ENCODE measurements at places on chromosomes 7 and 10. TPM values are rescaled to one million over a fixed set of nuclear protein-coding genes. Genes with fewer than 3 reads are reported as not detected.

- H3K4me3 ChIP-seq = no peak overlapping the region
- H3K27ac ChIP-seq = no peak overlapping the region
- DNase-seq = no peak
- no peaks in the 10 kb centered on the region for H3K4me1 ChIP-seq
- H3K27me3 ChIP-seq = no peaks in the 10 kb centered on the region
Measured at GRCh38 chr7:106313456-106313901, 28.7 kb upstream of the NAMPT start.

DNA sequence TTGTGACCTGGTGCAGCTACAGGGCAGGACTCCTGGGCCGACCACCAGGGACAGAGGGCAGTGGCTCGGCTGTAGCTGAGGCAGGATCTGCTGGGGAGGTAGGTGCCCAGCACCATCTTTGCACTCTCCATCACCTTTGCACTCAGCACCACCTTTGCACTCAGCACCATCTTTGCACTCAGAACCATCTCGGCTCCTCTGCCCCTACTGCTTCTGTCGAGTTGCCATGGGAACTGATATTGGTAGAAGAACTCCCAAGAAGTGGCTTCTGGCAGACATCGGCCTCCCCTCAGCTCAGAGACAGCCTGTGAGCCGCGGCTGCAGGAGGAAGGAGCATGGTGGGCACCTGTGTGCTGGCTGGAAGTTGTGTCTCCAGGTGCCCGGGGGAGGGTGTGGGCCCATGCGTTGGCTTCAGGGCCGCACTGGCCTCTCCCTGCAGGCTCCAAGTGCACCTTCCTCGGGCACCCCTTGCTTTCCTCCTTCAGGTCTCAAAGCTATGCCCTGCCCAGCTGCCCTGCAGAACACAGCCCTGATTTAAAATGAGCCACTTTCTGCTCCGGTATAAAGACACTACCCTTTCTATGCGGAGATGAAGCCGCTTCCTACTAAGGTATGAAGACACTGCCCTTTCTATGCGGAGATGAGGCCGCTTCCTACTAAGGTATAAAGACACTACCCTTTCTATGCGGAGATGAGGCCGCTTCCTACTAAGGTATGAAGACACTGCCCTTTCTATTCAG is 514.5 kb downstream of the PTPRN2 start:
- H3K4me3 ChIP-seq = no peak overlapping the region
- H3K4me1 ChIP-seq = no peaks in the 10 kb centered on the region
- no peak overlapping the region for H3K27ac ChIP-seq
- DNase-seq = peak; percentile 51

- peaks cover 4% of the 10 kb centered on the region for H3K4me1 ChIP-seq
- H3K4me3 ChIP-seq = peak within 1 kb of the TSS; percentile 49
- no peak for DNase-seq
- H3K36me3 ChIP-seq = no peaks in the 10 kb centered on the region
Measured at GRCh38 chr10:95756041-95756761, at the start of gene ENTPD1. ENTPD1 (plus strand) TSS chr10:95756163; CDS start chr10:95756240, 77 bp downstream.

DNA sequence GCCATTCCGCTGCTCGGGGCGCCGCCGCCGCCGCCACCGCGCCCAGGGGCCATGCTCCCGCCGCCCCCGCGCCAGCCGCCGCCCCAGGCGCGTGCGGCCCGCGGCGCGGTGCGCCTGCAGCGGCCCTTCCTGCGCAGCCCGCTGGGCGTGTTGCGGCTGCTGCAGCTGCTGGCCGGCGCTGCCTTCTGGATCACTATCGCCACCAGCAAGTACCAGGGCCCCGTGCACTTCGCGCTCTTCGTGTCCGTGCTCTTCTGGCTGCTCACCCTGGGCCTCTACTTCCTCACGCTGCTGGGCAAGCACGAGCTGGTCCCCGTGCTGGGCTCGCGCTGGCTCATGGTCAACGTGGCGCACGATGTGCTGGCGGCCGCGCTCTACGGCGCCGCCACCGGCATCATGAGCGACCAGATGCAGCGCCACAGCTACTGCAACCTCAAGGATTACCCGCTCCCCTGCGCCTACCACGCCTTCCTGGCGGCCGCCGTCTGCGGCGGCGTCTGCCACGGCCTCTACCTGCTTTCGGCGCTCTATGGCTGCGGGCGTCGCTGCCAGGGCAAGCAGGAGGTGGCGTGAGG is 383 bp downstream of the MARVELD1 start:
- H3K27me3 ChIP-seq = no peaks in the 10 kb centered on the region
- DNase-seq = no peak
- H3K4me1 ChIP-seq = peaks cover 41% of the 10 kb centered on the region
- peak overlapping the region; percentile 75 for H3K4me3 ChIP-seq

DNA sequence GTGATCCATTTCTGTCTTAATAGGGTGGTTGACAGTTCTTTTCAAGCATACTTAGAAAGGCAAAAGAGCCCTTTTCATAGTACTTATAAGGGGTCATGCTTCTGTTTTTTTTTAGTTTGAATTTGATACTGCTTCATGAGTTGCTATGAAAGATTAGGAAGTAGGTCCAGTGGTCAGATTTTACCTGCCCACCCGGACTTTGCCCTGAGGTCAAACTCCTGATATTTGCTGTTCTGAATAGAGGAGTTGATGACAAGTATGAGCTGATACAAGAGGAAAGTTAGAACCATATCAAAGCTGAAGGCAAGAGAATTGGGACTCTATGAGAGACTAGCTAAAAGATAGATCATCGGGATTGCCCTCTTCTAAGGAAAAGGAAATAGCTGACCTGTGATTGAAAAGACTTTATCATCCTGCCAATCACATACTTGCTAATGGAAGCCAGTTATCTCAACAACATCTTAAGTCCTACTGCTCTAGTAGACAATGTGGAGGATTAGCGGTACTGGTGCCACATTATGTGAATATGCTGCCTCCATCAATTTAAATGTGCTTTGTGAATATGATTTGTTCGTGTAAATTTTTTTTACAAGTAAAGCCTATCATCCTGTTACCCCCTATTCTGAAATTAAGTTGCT is 37.5 kb upstream of the CYP26C1 start:
- H3K4me1 ChIP-seq = no peaks in the 10 kb centered on the region
- H3K36me3 ChIP-seq = no peaks in the 10 kb centered on the region
- H3K27ac ChIP-seq = no peak overlapping the region
- no peaks in the 10 kb centered on the region for H3K27me3 ChIP-seq

- peaks cover 24% of the 10 kb centered on the region for H3K36me3 ChIP-seq
- H3K27ac ChIP-seq = no peak overlapping the region
- H3K27me3 ChIP-seq = no peaks in the 10 kb centered on the region
- no peak for DNase-seq
- no peak overlapping the region for H3K4me3 ChIP-seq
- H3K4me1 ChIP-seq = peaks cover 11% of the 10 kb centered on the region
Measured at GRCh38 chr7:127683776-127684681, 32.0 kb downstream of the SND1 start.

- DNase-seq = no peak
- no peak overlapping the region for H3K27ac ChIP-seq
- H3K27me3 ChIP-seq = peaks cover 19% of the 10 kb centered on the region
- H3K36me3 ChIP-seq = no peaks in the 10 kb centered on the region
- no peak overlapping the region for H3K4me3 ChIP-seq
Measured at GRCh38 chr7:151306374-151306773, 35.2 kb upstream of the NUB1 start.

DNA sequence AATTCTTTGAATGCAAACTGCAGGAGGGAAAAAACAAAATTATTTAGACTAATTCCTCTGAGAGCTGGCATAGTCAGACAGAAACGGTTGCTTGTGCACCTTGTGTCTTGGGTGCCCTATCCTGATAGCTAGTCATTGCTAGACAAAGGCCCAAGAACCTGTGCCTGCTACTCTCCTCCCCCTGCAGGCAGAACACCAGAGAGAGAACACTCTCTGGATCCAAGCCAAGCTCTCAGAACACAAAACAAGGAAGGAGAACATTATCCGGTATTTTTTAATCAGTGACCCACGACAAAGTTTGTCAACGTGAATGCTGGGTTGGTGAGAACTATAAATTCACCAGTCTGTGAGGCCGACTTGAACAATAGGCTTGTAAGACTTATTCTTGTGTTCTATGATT is 18.8 kb upstream of the PPP1R9A start:
- no peak overlapping the region for H3K27ac ChIP-seq
- no peak for DNase-seq
- H3K27me3 ChIP-seq = no peaks in the 10 kb centered on the region
- H3K4me3 ChIP-seq = no peak overlapping the region

DNA sequence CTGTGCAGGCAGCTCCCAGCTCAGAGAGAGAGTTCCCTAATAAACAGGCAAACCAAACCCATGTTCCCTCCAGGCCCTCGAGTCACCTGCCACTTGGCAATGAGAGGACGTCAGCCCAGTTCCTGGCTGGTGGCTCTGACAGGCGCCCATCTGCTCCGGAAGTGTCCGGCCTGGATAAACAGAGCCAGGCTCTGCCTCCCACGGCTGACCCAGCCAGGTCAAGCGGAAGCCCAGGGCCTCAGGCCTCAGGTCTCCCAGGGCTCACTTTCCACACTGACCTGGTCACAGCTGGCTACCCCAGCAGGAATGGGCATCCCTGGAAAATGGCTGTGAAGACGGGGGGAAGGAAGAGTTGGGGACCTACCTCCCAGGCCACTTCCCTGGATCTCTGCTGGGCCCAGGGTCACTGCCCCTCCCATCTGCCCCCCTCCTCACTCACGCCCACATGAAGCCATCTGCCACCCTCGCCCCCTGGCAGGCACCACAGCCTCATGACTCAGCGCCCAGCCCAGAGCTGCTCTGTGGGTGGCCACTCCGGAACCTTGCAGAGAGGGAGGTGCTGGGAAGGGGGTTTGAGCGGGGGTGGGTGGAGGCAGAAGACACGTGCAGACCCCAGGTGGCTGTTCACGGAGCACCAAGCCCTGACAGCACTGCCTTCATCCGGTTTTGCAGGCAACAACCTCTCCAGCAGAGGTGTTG is 37.4 kb upstream of the DUSP5 start:
- H3K4me1 ChIP-seq = peaks cover 14% of the 10 kb centered on the region
- H3K36me3 ChIP-seq = no peaks in the 10 kb centered on the region
- no peaks in the 10 kb centered on the region for H3K27me3 ChIP-seq
- no peak for DNase-seq

DNA sequence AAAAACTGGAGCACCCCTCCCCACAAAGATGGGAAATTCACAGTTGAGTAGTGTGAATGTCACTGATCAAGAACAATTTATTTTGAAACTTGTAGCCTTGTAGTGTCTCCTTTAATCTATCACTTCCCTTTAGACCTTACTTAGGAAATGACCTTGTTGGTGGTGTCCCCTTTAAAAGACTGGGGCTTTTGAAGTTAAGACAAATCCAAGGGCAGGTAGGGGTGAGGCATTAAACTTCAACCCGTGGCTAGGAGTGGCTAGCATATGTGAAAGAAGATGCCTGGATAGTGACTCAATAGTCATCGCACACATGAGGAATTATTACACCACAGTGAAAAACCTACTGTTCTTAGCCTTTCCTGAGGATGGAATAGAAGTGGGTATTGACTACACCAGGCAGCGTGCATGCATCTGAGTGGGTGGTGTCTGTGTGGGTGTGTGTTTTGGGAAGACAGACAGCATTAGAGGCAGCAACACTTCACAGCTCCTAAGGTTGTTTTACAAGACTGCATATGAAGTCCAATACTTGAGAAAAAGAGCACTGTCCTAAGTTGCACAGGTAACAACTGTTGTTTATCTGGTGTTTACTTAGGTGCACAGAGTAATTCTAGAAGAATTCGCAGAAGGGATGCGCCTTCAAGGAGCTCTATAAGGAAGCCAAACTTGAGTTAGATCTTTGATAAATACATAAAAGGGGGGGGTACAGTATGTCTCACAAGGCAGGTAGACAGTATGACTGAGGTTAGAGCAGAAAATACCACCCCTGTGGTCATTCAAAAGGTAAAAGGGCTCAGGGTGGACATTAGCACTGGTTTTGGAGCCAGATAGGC is 32.9 kb downstream of the ABLIM1 start:
- H3K27me3 ChIP-seq = no peaks in the 10 kb centered on the region
- H3K4me3 ChIP-seq = no peak overlapping the region
- DNase-seq = no peak
- H3K36me3 ChIP-seq = no peaks in the 10 kb centered on the region
- peaks cover 17% of the 10 kb centered on the region for H3K4me1 ChIP-seq

- H3K4me1 ChIP-seq = no peaks in the 10 kb centered on the region
- no peak overlapping the region for H3K27ac ChIP-seq
- no peak for DNase-seq
- no peaks in the 10 kb centered on the region for H3K27me3 ChIP-seq
Measured at GRCh38 chr10:19204246-19204917, 155.8 kb downstream of the MALRD1 start.

The SPDYE11 gene
- not detected for total RNA-seq

The TMEM130 gene
- 20.0 TPM for total RNA-seq

All from upper lobe of right lung (tissue), 1 donor.